ENCODE measurements at places on chromosomes 3 and 15.

DNA sequence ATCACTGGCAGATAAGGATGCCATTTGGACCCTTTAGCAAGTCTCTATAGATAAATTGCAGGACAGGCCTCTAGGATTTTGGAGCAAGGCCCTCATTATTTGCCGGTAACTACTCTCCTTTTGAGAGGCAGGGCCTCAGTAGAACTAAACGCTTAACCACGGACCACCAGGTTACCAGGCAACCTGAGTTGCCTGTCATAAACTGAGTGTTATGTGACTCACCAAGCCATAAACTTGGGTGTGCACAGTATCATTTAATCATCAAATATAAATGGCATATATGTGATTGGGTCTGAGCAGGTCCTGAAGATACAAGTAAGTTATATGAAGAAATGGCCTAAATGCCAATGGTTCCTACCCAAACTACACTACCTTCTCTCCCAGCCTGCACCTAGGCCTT is 93.2 kb downstream of the BCHE start:
- no peaks in the 10 kb centered on the region for H3K36me3 ChIP-seq
- H3K4me1 ChIP-seq, result no peaks in the 10 kb centered on the region
- H3K27me3 ChIP-seq, result no peaks in the 10 kb centered on the region
- no peak overlapping the region for H3K4me3 ChIP-seq
- H3K27ac ChIP-seq, result no peak overlapping the region
- no peak for DNase-seq

GRCh38 chr15:57198131-57198530 is 178.2 kb upstream of the CGNL1 start:
- no peak overlapping the region for H3K4me3 ChIP-seq
- H3K27ac ChIP-seq, result no peak overlapping the region
- H3K27me3 ChIP-seq, result no peaks in the 10 kb centered on the region
- H3K4me1 ChIP-seq, result no peaks in the 10 kb centered on the region

DNA sequence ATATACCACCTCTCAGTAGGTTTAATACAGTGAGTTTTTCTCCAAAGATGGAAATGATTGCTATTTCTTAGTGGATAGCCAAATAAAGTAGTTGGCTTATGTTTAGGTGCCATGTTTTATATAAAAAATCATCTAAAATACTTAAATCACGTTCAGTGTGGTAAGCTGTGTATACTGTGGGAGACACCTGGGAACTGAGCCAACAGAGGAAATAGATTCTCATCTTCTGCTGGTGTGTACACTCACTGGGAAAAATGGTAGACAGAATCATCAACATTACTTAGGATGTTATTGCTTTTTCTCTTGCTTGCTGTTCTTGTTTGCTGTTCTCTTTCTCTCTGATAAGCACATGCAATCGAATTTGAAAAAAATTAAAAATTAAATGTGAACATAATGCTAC is 112.6 kb upstream of the MB21D2 start:
- H3K4me3 ChIP-seq, result no peak overlapping the region
- H3K27ac ChIP-seq, result no peak overlapping the region
- peaks cover 8% of the 10 kb centered on the region for H3K27me3 ChIP-seq
- no peaks in the 10 kb centered on the region for H3K36me3 ChIP-seq
- DNase-seq, result no peak
- peaks cover 10% of the 10 kb centered on the region for H3K4me1 ChIP-seq

- H3K36me3 ChIP-seq, result no peaks in the 10 kb centered on the region
- DNase-seq, result no peak
- H3K4me1 ChIP-seq, result no peaks in the 10 kb centered on the region
- H3K4me3 ChIP-seq, result no peak overlapping the region
- peaks cover 2% of the 10 kb centered on the region for H3K27me3 ChIP-seq
Measured at GRCh38 chr3:141863491-141863890, 13.0 kb upstream of the ATP1B3 start.

DNA sequence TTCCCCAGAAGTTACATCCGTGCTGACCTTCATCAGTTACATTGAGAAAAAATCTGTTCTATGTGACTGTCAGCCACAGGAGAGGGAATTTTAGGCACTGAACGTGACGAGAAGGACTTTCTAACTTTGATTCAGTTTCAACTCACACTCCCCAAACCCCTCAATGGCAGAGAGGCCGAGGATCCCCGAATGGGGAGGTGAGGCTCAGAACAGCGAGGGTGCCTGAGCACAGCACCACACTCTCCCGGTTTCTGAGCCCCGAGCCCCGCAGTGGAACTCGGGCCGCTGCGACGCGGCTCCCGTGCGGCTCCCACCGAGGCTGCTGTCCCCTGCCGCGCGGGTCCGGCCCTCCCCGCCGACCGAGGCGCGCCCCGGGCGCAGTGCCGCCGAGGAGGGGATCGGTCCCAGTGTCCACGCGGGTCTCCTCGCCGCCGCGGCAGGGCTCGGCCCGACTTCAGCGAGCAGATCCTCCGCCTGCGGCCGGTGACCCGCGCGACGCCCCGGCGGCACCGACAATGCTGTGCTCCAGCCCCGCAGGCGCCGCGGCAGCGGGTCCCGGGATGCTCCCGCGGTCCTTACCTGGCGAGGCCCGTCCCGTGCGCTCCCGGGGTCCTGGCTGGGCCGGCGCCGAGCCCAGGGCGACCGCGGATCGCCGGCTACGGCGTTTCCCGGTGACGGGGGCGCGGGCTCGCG is 439 bp downstream of the CTXND1 start:
- no peak overlapping the region for H3K27ac ChIP-seq
- H3K27me3 ChIP-seq, result peaks cover 61% of the 10 kb centered on the region
- no peak for DNase-seq

Measured in activated CD8-positive, alpha-beta T cell treated with anti-CD3 and anti-CD28 coated beads, Interleukin-2, amount 10 ng/mL, durations not matched to agents 7 days and 5 days (primary cell).